ENCODE measurements at places on chromosomes 6 and 20.

GRCh38 chr6:146315381-146316174, 228.1 kb upstream of the RAB32 start:
- DNase-seq: no peak

DNA sequence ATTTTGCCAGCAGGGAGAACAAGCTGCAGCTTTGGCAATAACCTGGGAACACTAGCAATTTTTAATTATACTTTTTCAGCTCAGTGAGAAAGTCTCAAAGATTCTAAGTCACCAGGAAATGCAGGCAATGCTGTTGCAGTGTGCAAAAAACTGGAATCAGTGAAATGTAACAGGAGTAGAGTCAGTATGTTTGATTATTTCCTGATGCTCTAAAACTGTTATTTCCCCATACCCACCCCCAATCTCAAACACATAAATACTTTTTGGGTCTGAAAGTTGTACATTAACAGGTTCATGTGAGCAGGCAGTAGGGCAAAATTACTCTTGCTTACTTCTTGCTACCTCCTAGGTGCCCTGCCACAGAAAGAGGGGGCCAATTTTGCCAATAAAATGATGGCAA, 65.4 kb upstream of the BEND6 start:
- no peak for DNase-seq

DNA sequence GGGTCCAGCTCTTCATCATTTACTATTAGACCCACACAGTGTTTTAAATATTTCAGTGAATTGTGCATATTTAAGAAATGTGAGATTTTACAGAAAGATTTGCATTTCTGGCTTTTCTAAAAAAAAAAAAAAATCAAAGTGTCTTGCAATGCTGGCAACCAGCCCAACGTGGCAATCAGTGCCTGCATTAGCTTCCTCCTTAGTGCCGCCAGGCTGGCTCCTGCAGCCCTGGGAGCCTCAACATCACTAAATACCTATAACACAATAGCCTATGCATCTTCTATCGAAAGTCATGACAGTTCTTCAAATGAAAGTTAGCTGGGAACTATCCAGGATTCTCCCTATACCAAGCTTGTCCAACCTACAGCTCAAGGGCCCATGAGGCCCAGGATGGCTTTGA, 9.4 kb upstream of the CD93 start:
- no peak for DNase-seq

DNA sequence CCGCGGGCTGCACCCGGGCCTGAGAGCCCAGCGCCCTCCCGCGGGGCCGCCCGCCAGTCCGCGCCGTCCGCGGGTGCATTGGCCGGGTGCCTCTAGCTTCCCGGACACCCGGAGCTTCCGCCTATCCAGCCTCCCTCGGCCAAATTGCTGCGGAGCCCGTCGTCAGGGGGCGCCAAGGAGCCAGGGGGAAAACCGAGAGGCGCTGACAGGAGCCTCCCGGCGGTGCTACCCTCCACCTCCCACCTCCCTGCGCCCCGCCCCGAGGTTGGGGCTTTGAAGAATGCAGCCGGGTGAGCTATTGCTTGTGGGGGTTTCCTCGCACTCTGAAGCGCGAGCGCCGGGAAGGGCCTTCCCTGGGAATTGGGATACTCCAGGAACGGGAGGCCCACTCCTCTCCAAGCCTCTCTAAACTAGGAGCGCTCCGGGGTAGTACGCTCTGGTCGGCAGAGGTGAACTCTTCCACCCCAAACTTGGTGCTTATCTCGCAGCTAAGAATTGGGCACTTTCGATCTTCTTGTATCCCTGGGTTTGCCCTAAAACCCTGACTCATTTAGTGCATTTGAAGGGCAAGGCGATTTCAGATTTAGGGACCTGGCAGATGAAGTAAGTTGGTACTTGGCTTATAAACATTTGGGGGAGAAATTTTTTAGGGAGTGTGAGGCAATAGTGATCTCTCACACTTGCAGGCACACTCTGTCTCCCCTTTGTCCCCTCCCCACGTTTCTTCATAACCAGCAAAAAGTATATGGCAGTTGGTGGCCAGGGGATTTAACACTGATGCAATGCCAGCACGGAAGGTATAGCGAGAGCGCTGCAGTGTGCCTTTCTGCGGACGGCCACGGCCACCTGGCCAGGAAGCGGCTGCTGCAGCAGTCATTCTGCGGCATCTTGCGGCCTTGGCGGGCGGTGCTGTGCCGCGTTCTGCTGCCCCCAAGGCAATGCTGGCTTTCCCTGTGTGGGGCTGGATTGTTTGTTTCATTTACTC, 556 bp downstream of the BEND6 start:
- no peak for DNase-seq

DNA sequence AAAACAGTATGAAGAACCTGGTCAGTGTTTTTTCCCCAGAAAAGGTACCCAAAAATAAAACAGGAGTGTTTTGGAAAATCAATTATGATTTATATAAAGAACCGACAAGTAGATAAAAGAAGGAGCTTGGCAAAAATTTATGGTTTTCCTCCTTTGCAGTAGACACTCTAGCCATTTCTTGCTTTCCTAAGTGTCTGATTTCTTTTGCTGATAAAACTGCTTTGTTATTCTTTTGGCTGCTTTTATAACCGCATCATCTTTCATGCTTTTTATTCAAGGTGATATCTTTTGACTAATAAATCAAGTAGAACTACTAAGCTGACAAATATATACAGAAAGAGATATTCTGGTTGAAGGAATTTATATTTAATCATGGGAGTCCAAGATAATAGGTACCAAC, 16.6 kb downstream of the ATG5 start:
- no peak for DNase-seq

DNA sequence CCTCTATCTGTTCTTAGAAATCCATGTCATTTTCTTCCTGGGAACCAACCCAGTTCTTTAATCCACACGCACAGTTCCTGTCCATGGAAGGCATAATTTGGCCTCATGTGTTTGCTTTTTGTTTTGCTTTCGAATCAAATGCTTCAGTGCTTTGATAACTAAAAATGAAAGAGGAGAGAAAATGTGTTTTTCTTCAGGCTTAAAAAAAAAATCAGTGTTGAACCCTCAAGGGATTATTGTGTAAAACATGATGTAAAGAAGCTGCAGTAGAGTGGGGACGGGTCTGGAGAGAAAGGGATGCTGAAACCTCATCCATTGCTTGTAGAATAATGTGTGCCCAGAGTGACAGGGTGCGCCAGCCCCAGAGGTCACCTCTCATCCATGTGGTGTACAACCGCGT, 197.5 kb upstream of the JARID2 start:
- no peak for DNase-seq

GRCh38 chr6:49110916-49111315, 352.1 kb downstream of the MMUT start:
- DNase-seq: no peak

DNA sequence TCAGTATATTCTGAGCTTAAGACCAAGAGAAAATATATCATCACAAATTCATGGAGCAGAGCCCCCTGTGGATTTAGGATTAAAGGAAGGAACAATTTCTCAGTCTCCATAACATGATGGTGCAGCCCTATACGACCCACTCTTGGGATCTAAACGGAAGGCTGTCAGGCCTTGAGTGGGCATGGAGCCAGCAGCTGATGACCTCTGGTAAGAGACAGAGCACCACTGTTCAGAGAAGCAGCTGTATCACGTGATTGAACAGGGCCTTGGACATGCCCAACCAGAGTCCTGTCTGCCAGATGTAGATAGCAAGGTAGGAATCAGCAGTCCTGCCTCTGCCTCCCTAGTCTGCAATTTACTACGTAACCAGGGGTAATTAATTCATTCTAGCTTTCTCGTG, 259.4 kb upstream of the POU3F2 start:
- DNase-seq: no peak

DNA sequence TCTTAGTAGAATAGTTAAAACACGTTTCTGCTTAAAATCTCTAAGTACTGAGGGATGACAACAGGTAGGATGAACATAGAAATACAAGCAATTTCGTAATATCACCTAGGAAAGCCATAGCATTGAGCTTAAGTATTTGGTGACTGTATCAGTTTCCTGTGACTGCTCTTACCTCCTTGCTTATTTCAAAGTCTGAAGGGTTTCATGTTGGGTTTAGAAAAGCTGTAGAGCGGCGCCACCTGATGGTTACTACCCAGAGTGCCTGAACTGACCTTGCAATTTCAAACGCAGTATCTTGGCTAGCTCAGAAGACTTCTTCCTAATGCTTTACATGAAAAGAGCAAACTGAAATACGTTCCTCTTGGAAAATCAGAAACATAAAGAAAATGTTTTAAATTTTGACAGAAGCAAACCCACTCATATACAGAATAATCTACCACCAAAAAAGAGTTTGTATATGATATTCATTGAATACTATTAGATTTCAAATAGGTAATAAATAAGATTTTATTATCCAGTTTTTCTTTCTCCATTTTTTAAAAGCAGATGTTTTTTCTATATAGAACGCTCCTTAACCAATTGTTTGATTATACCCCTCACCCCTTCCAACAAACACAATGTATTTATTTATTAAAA, 82.3 kb upstream of the RIPOR2 start:
- peak; percentile 61 for DNase-seq

GRCh38 chr6:99151634-99152346, 197.7 kb downstream of the FAXC start:
- DNase-seq: no peak

DNA sequence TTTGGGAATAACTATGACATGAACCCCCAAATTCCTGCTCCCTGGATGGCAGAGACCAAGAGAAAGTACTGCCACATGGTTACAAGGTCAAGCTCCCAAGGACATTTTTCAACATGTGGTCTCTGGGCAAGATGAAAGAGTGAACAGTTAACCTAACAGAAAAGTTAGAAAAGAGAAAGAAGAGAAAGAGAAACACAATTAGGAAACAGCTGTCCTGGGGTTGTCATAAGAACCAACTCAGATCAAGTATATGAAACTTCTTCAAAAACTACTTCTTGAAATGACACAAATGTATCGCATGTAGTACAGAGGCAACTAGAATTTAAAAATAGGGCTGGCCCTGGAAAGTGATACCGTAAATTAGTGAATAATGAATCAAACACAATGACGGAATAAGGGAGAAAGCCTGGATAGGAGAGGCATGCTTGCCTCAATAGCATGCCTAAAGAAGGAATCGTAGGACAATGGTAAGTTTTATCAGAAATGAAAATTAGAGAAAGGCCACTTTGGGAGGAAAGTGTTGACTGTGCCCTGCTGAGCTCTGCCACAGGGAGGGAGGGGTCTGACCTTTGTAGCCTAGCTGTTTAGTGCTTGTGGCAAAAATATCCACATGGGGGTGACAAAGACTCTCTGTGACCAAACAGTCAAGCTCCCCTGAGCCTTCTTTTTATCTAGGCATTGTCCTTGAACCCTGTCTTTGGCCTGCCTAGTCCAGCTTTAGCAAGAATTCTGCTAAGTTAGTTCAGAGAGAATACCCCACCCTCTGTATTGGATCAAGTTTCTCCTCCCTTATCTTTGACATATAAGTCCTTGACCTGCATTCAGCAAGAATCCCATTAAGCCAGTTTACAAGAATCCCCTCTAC, 4.3 kb upstream of the DCBLD1 start:
- DNase-seq: no peak

DNA sequence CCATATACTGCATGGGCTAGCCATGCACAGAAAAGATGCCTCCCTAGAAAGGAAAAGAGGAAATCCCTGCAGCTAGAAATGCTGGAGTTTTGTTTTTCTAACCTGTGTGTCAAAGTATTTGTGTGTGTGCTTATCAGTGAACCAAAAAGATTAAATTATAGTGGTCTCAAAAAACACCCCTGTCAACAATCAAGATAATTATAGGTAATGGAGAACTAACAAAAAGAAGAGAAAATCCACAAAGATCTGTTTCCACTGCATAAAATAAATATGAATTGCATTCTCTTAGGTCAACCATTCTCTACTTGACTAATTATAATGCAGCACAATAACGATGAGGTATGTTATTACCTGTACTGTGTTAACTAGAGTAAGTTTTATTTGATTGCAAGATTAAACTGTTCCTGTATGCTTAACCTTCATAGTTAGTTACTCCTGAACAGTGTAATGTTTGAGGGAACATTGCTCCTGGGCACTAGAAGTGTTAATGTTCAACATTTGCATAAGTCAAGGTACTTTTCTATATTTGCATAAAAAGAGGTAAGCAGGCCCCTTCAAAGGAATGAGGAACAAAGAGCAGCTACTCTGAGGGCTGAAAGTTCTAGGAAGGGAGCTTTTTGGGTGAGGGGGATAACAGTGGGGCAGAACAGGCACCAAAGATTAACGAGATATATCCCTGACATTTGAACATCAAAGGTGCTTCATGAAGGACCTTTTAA, 212.1 kb downstream of the BTBD9 start:
- no peak for DNase-seq

GRCh38 chr6:88157106-88157505, 9.0 kb downstream of the CNR1 start:
- no peak for DNase-seq

- DNase-seq: no peak
Observed at GRCh38 chr6:83960664-83961063, 72.9 kb upstream of the MRAP2 start.

DNA sequence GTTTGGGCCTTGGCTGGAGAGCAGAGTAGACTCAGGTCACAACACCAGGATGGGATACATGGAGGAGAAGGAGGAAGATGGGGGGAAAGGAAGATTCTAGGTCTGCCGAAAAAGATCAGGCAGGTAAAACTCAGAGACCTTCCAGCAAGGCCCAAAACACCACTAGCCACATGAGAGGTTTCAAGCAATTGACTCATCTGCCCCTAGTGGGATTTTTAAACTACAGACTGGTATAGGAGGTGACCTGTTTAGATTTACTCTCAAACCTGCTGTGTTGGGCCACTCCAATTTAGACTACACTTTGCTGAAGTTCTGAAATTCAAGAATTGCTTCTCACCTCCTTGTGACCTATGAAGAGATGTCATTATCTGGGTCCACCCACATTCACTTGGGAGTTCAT, 236.9 kb upstream of the SASH1 start:
- DNase-seq: no peak

GRCh38 chr6:46090115-46091079, 39.4 kb upstream of the ENPP4 start:
- DNase-seq: peak; percentile 9

DNA sequence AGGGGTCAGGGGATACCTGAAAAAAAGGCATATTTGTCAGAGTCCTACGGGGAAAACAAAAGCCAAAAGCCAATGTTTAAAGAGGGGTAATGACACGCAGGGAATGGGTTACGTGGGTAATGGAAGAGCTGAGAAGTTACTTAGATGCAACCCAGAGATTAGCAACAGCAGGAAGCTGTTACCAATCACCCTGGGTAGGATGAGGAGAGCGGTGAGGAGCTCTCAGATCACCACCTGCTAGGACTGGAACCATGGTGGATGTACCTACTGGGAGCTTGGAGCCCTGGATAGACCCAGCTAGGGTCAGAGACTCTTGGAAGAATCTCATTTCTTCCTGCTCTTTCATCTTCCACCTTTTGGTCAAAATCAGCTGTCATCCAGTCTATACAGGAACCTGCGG, 51.2 kb upstream of the RNF24 start:
- DNase-seq: no peak

- no peak for DNase-seq
Observed at GRCh38 chr20:54570561-54570960, 95.2 kb downstream of the DOK5 start.
